ENCODE measurements at places on chromosomes 11 and 22. TPM values are rescaled to one million over a fixed set of nuclear protein-coding genes. Genes with fewer than 3 reads are reported as not detected.

CDC42EP2 gene
- total RNA-seq = 11.4 TPM

MMP7 gene
- total RNA-seq = 9.2 TPM

BBOX1 gene
- total RNA-seq = not detected

PLA2G3 gene
- not detected for total RNA-seq

CTSW gene
- not detected for total RNA-seq

IFITM10 gene
- total RNA-seq = 0.33 TPM

ZFTA gene
- total RNA-seq = 25.4 TPM

FGF4 gene
- total RNA-seq = not detected

GSC2 gene
- not detected for total RNA-seq

SCGB2A2 gene
- total RNA-seq = not detected

F2 gene
- not detected for total RNA-seq

ENTHD1 gene
- total RNA-seq = not detected

C22orf31 gene
- not detected for total RNA-seq

FOXRED1 gene
- 11.2 TPM for total RNA-seq

UBQLN3 gene
- not detected for total RNA-seq

MYOD1 gene
- total RNA-seq = not detected

SNRPD3 gene
- total RNA-seq = 196 TPM

OR5P2 gene
- total RNA-seq = not detected

B4GALNT4 gene
- total RNA-seq = 5.6 TPM

MIOX gene
- not detected for total RNA-seq

SYT7 gene
- 0.51 TPM for total RNA-seq

P2RY6 gene
- 0.05 TPM for total RNA-seq

Data from dermis blood vessel endothelial cell (primary cell).